ENCODE measurements at places on chromosomes 3 and 15. TPM values are rescaled to one million over a fixed set of nuclear protein-coding genes. Genes with fewer than 3 reads are reported as not detected.
A peak's percentile ranks its signal among the peaks of the same experiment; 100 is the strongest.

Gene PRR20G
- not detected for total RNA-seq

Gene ISL2
- total RNA-seq: 12.7 TPM

GRCh38 chr3:127409421-127410136 is 121.7 kb upstream of the PRR20G start:
- no peak for DNase-seq

DNA sequence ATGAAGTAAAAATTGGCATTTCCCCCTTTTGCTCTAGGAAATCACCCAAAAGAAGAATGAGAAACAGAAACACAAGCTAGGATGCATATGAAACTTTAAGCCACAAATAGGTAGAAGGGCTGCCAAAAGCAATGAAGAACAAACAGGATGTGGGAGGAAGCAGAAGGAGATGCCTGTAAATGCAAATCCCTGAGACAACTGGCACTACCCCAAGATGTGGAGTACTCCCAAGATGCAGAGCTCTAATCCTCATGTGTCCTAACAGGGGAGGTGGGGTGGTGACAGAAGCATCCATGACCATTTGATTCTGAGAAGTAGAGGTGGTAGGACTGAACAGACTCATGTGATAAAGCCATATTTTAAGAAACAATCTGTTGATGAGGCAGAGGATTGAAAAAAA is 31.9 kb upstream of the ZNF280D start:
- peak; percentile 32 for DNase-seq

DNA sequence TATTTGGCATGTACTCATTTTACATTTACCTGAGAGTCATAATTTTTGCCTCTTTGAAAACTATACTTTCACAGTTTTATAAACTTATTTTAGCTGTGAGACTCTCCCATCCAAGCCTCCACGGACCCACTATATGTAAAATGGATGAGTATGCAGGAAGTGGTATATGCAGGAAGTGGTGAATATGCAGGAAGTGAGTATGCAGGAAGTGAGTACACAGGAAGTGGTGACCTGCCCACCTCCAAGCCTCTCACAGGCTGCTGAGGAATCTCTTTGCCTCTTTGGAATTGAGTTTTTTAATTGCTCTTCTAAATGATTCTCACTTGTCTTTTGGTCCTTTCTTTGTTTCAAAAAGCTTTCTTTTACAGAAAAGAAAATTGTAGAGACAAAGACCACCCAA is 85.2 kb downstream of the KBTBD8 start:
- peak; percentile 76 for DNase-seq

Gene TAGLN3
- total RNA-seq: not detected

DNA sequence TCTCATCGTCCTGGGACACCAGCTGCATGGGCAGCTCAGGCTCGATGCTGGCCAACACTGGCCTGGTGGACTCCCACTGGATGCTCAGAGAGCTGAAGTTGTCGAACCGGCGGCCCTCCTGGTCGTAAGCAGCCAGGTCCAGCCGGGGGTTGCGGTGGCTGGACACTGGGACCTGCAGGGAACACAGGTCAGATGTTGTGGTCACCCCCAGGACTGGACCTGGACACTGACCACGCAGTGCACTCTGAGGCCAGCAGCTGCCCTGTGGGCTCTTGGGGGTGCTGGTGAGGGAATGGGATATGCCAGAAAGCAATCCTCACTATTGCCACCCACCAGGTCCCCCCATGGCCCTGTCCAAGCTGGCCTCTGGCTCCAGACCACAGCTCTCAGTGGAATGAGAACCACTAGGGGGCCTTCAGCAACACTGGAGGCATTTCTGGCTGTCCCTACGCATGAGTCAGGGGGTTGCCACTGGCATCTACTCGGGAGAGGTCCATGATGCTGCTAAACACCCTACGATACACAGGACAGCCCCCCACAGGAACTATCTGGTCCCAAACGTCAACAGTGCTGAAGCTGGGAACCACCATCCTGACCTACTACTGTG is 66.1 kb downstream of the NUP210 start:
- no peak for DNase-seq

DNA sequence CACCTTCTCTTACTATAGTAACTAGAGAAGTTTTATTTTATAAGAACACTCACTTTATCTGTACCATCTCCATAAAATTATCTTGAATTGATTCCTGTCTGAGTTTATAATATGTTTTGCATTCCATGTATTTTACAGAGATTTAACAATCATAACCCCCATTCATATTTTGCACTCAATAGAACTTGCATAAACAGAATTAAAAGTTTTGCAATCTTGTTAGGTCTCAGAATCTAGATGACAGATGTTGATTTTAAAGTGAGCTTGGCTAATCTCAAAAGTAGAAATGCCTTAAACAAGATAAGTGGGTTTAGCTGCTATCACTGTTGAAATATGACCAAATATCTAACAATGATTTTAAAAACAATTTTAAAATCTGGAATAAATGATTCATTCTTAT is 107.9 kb upstream of the EPHA6 start:
- DNase-seq: no peak

DNA sequence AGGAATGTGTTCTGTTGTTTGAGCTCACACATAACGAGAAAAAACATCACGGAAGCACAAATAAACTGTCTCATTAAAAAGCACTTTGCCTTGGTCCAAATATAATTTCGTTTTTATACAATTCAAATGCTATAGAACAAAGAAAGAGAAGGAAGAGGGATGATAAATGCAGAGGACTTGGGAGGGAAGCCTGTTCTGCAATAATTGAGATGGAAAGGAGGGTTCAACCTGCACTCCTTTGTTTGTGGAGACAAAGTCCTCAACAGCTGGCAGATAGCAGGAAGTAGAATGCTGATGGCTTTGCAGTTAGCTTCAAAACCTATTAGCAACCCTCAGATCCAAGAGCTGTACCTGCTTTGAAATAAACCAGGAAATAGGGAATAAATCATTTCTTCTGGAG is 1010.8 kb downstream of the FHIT start:
- DNase-seq: no peak

GRCh38 chr3:193554811-193555210 is at the start of gene ATP13A4:
TSS of gene ATP13A4 (minus strand) at chr3:193554895. CDS start at chr3:193554799, 96 bp downstream.
- DNase-seq: no peak

DNA sequence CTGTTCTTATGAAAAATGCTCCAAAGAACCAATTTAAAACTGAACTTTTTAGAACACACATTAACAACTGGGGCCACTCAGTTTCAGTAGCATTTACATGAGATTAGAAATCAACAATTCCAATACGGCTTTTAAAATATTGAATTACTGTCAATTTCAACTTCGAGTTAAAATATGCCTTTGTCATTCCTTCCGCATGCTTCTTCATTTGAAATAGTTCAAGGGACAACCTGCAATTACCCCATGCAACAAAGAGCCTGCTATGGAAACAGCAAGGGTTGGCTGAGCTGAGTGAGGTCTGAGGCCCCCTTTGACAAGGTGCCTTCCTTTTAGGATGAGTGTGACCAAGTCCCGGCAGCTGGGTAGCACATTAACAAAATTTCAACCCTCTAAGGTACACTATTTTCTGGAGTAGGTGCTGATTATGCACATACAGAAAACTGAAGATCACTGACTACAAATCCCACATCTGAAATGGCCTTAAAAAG is 11.6 kb downstream of the PDCD10 start:
- DNase-seq: no peak

DNA sequence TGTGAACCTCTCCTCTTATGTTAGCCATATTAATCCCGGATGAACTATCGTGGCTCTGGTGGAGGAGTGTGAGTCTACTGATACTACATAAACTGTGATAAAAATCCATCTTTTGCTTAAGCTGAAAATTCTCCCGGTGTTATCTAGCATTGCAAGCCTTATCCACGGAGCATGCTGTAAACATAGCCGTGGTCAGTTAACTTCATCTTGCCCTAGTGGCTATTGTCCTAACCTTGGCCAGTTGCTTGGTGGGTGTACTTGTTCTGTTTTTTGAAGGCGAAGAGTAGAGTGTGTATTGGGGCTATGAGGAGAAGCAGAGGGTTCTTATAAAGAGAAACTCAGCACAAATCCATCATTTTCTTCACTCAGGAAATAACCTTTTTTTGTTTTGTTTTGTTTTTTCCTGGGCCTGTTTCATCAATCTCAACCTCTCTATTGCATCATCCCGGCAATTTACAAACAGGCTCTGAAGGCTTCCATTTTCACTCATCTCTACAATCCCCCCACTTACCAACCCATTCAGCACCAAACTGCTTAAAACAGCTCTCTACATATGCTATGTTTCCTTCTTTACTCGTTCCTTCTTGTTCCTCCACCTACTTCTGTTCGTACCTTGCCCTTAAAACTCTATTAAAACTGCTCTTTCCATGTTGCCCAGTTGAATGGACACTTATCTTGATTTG is 135.5 kb upstream of the PTX3 start:
- DNase-seq: no peak

DNA sequence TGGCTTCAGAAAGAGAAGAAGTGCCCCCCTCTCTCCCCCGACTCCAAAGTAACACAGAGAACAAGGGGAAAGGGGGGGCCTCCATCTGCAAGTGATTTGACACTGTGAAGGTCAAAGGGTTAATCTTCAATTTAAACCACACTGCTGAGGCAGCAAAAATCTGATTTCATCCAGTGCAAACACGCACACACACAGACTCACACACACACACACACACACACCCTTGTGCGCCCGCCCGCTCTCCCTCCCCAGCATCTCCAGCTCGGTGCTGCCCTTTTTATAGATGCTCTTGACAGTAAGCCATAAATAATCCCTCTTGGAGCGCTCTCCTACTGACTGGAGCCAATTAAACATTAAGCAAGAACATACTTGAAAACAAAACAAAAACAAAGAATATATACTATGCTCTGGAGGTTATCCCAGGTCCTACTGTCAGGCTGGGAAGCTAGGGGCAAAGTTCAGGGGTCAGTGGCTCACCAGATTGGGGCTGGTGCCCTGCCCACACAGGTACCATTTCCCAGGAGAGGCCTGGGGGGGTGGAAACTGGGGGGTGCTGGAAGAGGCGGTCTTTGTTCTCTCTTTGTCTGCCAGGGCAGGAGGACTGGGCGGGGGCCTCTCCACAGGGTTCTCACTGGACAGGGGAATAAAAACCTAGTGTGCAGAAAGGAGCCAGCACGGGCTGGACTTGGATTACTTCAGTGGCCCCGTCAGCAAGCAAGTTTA is 16.3 kb downstream of the BMF start:
- DNase-seq: no peak

Gene TGFBR2
- total RNA-seq: 29.5 TPM

Gene LARP6
- total RNA-seq: not detected

GRCh38 chr3:34995796-34996430 is 643.4 kb upstream of the ARPP21 start:
- no peak for DNase-seq

DNA sequence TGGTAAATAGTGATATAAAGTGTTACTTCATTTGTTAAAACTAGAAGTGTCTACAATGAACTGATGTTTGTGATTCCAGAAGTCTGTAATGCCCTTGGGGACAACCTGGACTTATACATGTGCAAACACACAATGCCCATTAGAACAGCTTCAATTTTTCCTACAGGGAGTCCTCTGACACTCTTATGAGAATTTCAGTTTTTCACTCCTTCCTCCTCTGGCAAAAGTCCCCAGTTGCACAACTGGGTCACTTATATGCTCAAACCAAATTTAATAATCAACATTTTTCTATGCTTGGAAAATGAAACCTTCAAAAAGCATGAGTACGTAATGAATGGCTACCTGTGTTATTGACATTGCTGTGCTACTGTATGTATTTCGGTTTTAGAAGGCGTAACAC is at the start of gene OR5H15:
TSS of gene OR5H15 (plus strand) at position 301 of the 400 bp plus-strand sequence. CDS start 2,004 bp downstream, outside the sequence.
- no peak for DNase-seq

DNA sequence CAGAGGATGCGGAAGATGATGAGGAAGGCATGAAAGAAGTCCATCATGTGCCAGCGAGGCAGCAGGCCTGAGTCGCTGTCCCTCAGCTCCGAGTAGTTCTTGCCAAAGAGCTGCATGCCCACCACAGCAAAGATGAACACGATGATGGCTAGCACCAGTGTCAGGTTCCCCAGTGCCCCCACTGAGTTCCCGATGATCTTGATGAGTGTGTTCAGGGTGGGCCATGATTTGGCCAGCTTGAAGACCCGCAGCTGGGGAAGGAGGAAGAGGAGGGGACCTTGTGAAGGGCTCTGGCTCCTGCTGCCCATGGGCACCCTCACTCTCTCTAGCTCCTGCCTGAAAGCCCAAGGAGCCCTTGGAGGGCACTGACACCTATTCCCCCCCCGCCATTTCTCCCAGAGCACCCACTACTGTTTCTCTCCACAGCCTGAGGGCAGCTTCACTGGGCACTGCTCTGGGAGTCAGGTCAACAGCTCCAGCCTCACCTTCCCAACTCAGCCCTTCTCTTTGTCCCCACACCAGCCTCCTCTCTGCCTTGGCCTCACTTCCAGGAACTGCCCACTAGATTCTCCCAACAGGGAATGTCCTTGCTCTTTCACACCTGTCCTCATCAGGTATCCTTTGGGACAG is 63.6 kb downstream of the SCN5A start:
- DNase-seq: no peak

GRCh38 chr3:32815841-32816438 is 1.9 kb upstream of the TRIM71 start:
- DNase-seq: no peak

DNA sequence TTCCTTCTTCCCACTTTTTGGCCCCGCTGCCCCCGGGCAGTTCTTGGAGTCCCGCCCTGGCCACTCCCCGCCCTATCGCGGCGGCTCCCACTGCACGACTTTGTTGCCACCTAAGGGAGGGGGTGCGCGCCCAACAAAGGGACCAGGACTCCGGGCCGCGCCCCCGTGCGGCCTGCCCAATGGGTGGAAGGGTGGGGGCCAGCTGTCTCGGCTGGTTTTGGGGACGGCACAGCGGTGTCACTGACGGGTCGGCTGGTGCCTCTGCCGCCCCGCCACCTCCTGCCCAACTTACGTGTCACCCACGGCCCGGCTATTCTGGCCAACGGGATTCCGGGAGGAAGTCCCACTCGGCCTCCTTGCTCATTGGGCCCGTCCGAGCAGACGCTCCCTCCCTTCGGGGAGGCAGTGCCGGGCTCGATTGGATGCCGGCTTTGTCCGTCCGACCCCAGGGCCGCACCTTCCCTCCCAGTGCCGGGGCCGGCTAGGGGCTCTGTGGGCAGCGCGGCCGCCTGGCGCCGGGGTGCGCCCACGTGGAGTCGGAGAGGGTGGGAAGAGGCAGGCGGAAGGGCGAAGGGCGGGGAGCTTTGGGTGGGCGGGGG is at the start of gene GOLIM4:
TSS of gene GOLIM4 (minus strand) at position 314 of the 599 bp plus-strand sequence. CDS start 639 bp downstream, outside the sequence.
- peak; percentile 96 for DNase-seq

DNA sequence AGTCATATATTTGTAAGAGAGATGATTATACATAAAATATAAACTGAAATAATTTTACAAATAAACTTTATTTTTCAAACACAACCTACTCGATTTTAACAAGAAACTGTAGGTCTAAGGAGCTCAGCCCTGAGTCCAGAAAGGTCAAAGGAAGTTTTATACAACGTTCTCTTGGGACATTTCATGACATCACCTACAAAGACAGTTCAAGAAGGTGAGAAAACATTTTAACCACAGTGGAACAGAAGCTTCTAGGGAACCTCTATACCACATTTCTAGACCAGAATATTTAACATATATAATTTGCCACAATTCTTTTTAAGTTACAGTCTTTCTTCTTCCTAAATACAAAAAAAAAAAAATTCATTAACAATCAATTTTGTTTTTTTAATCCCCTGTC is 40.1 kb downstream of the CBLB start:
- no peak for DNase-seq

Gene RBP2
- not detected for total RNA-seq

Measured in OCI-LY7 (cell line).